ENCODE measurements at places on chromosomes 3 and 15.

DNA sequence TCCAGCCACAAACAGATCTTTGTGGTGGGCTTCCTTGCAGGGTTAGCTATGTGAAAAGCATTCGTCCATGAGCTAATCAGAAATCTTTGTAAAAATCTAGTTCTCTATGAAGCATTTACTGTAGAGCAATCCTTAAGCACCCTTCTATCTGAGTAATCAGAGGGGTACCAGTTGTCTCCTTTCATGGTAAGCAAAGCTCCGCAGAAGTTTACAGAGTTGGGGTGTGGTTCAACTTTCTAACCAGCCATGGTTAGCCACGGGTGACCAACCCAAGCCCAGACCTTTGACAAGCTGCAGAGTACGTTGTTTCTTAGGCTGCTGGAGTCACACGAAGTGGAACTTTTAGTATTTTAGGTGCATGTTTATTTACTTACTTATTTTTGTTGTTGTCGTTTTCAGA is 77.4 kb downstream of the FLNB start:
- no peak for DNase-seq

DNA sequence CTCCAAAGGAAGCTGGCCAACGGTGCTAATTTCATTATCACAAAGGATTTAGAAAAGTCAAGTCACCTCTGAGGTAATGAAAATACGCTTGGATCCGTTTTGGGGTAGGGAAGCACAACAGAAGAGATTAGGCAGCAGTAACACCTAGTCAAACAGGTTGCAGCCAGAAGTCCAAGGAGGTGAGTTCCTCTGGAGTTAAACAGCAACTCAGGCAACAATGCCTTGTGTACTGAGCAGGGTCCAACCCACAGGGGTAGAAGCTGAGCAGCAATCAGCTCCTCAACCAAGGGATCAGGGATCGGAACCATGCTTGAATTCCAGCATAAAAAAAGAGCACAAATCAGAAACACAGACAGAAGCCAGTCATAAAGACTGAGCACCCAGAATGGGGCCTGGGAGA is 88.1 kb upstream of the SPRED1 start:
- no peak for DNase-seq

GRCh38 chr3:115685097-115685496 is 61.8 kb downstream of the GAP43 start:
- no peak for DNase-seq

- DNase-seq: no peak
These were observed 216.6 kb upstream of the GRM7 start for GRCh38 chr3:6644070-6644929.
